ENCODE measurements at places on chromosomes 3 and 15. TPM values are rescaled to one million over a fixed set of nuclear protein-coding genes. Genes with fewer than 3 reads are reported as not detected.

DNA sequence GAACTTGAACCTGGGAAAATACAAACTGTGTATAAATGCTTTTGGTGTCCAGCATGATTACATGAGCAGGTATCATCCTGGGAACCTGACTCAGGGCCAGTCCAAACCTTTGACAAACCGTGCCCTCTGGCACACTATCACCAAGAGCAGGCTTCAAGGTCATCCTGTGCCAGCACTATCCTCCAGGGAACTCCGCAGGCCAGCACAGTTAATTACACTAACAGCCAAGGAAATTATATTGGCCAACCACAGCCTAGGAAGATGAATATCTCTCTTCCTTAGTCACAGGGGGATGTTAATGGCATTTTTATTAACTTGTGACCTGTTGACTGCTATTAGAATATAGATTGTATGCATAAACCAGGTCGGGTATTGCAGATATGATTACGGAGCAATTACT, 262.0 kb downstream of the TUSC7 start:
- DNase-seq: no peak

GRCh38 chr3:95514260-95514659, 1300.1 kb upstream of the EPHA6 start:
- DNase-seq: no peak

DNA sequence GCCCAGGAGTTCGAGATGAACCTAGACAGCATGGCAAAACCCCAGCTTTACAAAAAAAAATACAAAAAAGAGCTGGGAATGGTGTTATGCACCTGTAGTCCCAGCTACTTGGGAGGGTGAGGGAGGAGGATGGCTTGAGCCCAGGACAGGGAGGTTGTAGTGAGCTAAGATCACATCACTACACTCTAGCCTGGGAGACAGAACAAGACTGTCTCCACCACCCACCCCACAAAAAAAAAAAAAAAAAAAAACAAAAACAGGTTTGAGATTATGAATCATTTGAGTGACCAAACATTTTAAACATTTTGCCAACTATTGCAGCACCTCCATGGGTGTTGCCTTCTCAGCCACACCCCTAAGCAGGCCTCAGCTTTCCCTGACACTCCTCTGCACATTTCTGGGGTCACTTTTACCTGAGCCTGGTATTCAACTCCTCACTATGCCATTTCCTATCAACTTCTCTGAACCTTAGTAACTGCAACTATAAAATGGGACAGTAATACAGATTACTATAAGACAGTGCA, 41.8 kb downstream of the IL5RA start:
- no peak for DNase-seq

DNA sequence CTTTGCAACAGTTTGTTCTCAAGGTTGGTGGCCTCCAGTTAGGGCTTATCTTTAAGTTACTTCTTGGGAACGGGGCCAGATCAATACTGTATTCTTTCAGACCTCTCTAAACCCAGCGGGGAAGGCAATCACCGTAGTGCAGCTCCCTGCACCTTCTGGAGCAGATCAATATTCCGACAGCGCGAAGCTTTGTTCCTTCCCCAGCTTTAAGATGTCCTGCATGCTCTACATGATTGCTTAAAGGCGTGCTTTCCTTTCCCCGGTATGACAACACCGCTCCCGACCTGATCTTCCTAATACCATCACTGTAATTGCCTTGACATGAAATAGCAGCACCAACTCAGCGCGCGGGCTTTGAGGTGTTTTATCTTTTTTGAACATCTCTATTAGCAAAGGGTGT, 755.2 kb downstream of the NR2F2 start:
- no peak for DNase-seq

C3orf80 gene
- 0.04 TPM for total RNA-seq

- DNase-seq: no peak
Measured at GRCh38 chr15:99486371-99487336, 79.1 kb upstream of the MEF2A start.

GRCh38 chr15:71124937-71125790, 9.9 kb downstream of the THSD4 start:
- no peak for DNase-seq

- no peak for DNase-seq
Measured at GRCh38 chr3:128287216-128287615, 133.9 kb downstream of the EEFSEC start.

LRRC34 gene
- total RNA-seq: 2.4 TPM
